ENCODE measurements at places on chromosomes 7 and 10.

DNA sequence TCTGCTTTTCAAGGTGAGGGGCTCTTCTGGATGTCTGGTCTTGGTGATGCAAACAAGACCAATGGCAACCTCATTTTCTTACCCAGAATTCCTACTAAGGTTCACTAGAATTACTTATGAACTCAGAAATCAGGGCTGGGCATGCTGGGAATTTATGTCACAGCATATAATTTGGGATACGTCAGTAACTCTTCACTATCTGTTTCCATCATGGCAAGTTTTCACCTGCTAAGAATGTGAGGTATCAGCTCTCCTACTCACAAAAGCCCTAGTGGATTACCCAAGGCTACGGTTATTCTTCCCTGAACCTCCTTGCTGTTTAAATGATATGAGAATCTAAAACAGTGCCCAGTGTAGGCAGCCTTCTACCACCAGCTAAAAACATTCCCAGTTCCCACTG lies 53.1 kb downstream of the PNLIPRP2 start:
- no peak for DNase-seq

DNA sequence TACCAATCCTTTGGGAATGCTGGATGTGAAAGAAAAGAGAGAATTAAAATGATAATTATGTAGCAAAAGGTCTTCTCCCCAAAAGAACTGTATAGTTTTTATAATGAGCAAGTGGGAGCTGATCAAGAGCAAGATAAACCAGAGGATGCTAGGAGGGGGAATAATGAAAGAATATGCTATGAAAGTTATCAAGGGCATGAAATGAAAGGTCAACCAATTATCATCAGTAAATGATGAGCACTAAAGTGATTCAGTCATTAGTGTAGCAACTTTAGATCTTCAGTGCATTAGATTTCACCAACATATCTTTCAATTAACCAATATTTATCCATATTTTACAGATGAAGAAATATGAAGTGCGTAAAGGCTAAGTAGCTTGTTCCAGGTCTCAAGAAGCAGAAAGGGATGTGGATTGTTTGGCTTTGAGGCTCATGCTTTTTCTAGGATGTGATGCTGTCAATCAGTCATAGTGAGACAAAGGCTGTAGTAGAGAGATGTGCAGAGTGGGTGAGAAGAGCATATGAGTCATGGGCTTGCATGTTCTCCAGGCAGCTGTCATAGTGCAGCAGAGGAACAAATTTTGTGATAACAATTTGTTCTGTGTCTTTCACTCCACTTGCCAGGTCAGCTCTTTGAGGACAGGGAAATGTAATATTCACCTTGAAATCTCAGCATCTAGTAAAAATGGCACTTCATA lies 5.7 kb upstream of the OR2F2 start:
- DNase-seq, result no peak

DNA sequence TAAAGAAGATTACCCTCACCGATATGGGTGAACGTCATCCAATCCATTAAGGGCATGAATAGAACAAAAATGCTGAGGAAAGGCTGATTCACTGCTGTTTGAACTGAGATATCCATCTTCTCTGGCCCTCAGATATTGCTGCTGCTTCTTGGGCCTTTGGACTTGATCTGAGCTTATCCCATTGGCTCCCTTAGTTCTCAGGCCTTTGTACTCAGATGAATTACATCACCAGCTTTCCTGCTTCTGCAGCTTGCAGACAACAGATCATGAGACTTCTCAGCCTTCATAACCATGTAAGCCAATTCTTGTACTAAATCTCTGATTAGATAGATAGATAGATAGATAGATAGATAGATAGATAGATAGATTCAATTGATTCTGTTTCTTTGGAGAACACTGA lies 40.2 kb downstream of the CYCS start:
- no peak for DNase-seq

GRCh38 chr7:79770063-79770462 lies 316.6 kb upstream of the MAGI2 start:
- no peak for DNase-seq

DNA sequence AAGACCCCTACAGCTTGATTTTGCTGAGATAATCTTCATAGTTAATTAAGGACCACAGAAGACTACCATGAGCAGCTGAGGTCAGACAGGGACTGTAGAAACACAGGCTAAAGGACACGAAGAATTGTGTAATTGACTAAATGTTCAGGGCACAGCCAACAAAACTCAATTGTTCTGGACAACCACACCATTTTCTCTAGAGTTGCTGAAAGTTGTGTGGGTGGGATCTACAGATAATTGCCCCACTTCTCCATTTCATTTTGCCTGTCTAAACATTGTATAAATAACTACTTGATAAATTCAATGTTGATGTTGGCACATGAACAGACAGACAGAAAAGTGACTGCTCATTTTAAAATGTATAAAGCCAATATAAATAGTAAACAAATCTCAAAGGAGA lies 39.0 kb upstream of the SLC16A12 start:
- DNase-seq, result no peak

DNA sequence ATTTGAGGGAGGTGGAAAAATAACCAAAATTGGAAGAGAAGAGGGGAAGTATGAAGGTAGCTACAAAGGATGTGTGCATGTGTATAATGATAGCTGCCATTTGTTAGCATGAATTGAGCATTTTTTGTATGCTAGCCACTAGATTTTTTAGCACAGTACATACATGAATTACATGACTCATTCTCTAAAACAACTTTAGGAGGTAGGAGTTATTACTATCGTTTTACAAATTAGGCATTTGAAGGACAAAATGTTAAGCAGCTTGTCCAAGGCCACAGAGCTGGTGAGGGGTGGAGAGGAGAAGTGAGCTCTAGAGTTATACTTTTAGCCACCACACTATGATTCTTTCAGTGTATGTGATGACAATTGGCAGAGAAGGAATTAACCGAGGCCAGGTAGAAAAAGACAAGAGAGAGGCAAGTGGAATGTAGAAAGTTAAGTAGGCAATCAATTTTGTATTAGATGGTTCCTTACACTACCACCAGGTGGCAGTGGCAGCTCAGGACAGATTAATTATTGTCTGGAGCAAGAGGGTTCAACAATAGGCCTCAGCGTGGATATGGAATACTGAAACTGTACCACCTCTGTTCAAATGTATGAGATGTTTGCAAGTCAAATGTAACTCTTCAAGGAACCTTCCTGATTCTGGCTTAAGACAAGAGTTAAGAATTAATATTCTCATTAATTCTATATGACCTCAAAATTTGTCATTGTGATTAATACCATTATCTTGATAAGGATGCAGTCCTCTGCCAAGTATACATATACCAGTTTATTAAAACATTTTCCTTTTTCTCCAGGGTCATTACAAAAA lies 128.0 kb downstream of the MBL2 start:
- DNase-seq, result no peak

Measured in cortex of kidney (tissue), 1 donor.